ENCODE measurements at places on chromosomes 5 and 9.

GRCh38 chr9:131617611-131618010 is 72.3 kb downstream of the PRRT1B start:
- no peak for DNase-seq

DNA sequence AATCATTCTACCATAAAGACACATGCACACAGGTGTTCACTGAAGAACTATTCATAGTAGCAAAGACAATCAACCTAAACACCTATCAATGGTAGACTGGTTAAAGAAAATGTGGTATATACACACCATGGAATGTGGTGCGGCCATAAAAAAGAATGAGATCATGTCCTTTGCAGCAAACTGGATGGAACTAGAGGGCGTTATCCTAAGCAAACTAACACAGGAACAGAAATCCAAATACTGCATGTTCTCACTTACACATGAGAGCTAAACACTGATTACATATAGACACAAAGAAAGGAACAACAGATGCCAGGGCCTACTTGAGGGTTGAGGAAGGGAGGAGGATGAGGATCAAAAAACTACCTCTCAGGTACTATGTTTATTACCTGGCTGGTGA is 103.8 kb downstream of the DRD1 start:
- no peak for DNase-seq

DNA sequence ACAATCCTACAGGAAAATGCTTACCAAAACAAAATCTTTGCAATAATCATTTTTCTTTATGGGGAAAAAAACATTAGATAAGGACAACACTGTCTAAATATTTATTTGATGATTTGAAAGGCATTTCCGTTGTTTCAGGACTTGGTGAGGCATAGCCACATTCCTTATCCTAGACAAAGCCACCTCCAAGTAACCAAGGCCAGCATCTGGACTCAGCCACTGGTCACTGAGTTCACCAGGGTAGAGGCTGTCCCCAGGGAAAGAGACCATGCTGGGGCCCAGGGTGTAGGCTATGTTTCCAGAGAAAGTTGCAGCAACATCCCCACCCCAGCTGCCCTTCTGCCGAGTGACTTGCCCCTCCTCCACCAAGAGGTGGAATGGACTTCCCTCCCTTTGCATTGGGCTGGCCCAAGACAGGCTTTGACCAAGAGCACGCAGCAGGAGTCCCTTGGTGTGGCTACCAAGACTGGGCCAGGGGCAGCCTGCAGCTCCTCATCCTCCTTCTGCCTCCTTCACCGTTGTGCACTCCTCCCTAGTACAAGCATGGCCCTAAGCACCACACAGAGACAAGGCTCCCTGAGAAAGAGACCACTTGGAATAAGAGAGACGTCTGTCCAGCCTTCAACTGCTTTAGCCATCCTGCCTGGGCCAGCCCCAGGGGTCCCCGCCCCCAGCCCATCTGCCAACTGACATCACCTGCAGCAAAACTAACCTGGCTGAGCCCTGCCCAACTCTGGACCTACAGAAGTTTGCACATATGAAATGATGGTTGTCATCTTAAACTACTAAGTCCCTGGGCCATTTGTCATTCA is 68.1 kb upstream of the SPIN1 start:
- no peak for DNase-seq

DNA sequence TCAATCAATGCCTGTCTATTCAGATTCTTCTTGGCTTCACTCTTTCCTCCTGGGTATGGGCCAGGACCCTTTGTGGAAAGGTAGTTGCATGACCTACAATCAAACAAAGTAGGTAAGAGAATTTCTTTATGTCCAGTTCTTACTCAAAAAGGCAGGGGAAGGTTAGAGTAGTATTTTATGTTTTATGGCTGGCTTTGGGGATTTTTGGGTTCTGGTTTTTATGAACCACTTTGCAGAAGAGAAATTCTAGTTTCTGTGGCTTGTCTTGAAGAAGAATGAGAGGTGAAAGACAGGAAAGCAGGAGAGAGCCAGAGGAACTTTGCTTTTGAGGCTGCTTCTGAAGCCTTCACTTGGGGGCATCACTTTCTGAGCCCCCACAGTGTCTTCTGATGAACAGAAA is 14.7 kb upstream of the CRHBP start:
- DNase-seq, result no peak

DNA sequence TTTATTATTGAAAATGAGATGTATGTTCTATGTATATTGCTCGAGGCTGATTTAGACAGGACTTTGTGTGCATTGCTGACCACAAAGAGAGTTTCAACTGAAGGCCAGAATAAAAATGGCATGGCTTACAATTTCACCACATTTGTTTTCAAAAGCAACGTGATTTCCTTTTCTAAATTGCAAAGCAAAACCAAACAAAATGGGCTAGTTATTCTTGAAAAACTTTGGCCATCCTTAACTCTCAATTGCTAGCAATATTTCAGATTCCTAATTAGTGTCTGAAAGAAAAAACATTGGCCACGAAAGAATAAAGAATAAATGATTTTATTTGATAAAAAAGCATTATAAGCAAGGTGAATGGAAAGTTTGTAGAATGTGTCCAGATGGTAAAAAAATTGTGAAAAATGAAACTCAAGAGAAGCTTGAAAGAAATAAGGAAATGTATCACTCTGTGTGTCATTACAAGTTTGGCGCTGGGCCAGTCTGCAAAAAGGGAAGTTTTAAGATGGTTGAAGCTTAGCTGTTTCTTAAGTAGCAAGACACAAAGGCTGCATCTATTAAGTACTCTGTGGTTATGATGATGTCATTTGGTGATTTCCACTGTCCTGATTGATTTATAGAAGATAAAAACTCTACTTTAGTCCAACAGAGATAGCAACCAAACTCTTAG is 89.2 kb upstream of the PRLR start:
- DNase-seq, result no peak

GRCh38 chr5:77221115-77221514 is 10.6 kb downstream of the PDE8B start:
- DNase-seq, result no peak

DNA sequence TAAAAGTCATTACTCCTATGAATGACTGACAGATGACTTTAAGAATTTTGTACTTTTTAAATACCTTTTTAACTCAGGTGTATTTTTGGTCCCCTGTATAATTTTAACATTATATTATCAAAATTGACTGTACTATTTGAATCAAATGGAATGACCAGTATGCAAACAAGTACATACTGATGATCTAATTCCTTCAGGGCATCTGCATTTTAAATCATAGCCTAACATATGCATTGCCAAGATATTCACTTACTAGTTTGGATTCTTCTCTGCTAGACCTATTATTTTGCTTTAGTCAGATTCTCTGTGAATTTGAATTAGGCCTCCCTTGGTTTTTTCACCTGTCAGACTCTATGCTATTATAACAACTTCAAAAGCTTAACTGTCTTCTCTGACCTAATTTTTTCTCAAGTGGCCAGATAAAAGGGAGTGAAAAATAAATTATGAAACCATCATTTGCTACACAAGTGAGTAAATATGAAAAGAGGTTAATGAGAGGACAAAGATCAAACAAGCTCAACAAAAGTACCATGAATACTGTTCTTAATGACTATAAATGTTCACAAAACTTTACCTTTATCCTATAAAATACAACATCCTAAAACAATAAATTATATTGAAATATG is 1505.2 kb upstream of the CDH9 start:
- no peak for DNase-seq

DNA sequence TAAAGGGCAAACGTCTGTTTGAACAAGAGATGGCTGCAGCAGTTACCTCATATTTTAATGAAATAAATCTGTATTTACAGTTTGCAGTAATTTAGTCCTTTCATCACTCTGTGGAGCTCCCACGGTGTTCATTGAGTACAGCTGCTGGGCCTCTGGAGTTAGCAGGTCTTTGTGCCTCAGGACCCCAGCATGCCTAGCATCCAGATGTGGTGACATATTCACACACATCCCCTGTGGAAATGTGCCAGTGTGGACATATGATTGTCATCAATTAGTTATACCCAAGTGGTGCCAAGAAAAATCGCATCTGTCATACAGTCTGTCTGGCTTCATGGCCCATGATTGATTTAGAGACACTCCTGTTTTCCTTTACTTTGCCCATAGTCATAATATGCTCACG is 77.3 kb downstream of the NNT start:
- no peak for DNase-seq

DNA sequence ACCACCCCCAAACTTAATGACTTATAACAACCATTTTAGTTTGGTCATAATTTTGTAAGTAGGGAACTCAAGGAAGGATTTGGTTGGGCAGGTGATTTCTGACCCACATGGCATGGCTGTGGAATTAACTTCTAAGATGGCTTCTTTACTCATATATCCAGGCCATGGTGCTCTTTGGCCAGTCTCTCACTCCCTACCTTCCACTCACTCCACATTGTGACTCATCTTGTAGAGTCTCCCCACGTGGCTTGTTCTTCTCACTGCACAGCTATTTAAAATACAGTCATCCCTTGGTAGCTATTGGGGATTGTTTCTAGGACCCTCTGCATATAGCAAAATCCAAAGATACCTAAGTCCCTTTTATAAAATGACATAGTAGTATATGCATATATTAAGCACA is 76.6 kb upstream of the MAST4 start:
- DNase-seq, result no peak

GRCh38 chr5:75052192-75053053 is at the start of gene GCNT4:
GCNT4 (minus strand) TSS chr5:75052558; CDS start chr5:75030037, 22,521 bp downstream.
- DNase-seq, result peak; percentile 46

GRCh38 chr9:119195521-119195920 is 173.7 kb downstream of the BRINP1 start:
- no peak for DNase-seq

DNA sequence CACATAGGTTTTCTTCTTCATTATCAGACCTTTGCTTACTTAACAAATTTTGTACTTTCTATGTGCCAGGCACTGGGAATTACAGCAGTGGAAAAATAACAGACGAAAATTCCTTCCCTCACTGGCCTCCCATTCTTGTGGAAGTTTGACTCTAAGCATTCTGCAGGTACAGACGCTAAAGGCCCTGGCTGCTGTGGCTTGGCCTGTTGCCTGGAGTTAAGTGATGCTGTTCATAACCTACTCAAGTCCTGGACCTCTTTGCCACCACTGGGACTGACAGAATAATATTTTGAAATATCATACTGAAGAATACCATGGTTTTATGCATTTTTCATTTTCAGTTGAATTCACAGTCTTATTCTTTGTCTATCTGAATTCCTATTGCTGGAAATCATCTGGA is 97.3 kb upstream of the SPATA31C2 start:
- no peak for DNase-seq

DNA sequence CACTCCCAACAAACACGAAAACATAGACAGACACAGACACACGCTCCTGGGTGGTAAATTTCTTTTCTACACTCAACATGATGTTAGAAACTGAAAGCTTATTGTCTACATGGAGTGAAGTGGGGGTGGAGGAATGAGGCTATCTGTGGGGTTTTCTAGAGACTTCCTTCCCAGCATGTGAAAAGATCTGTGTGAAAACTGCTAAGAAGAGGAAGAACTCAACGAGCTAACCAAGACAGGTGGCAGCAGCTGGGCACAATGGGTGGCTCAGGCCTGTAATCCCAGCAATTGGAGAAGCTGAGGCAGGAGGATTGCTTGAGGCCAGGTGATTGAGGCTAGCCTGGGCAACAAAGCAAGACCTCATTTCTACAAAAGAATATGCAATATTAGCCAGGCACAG is 7.6 kb downstream of the FYB1 start:
- no peak for DNase-seq

GRCh38 chr5:179862891-179863290 is 4.3 kb upstream of the MRNIP start:
- DNase-seq, result no peak

All from activated CD4-positive, CD25-positive, alpha-beta regulatory T cell (primary cell).